Neural crest cell (in vitro differentiated cells): ENCODE measurements at places on chromosomes 12 and 14. TPM values are rescaled to one million over a fixed set of nuclear protein-coding genes. Genes with fewer than 3 reads are reported as not detected.

The DUSP6 gene
- total RNA-seq = 109 and 112 TPM in 2 replicates

GRCh38 chr12:132606466-132606865 is 3.9 kb downstream of the LRCOL1 start:
- no peak for DNase-seq

The STAC3 gene
- total RNA-seq = 3.8 and 4.1 TPM in 2 replicates

GRCh38 chr12:111444314-111444924 is 38.7 kb downstream of the SH2B3 start:
- DNase-seq = no peak

- DNase-seq = no peak
Measured at GRCh38 chr12:1676043-1676442, 14.8 kb upstream of the ADIPOR2 start.

The ITGB7 gene
- not detected in 2 replicates for total RNA-seq

The GLI1 gene
- 0.58 and 1.3 TPM in 2 replicates for total RNA-seq

- DNase-seq = peak; percentile 70
Measured at GRCh38 chr14:94036313-94037167, 10.4 kb downstream of the OTUB2 start.

DNA sequence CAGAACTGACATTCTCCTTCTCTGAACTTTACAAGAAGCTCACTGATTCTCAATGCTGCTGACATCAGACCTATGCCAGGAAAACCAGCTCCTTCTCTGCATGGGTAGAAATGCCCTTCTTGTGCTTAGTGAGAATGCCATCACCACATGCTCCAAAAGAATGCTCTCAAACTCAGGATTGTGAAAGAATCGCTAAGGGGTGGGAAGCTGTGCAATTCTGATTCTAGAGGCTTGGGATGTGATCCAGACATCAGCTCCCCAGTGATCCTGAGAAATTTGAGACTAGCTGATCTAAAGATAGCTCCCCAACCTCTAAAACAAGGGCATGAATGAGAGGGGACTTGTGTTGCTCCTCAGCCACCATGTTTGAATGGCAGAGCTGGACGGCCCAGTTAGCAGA is 113.2 kb downstream of the DPF3 start:
- DNase-seq = no peak

- peak; percentile 65 for DNase-seq
Measured at GRCh38 chr14:36070031-36070719, 106.3 kb downstream of the PTCSC3 start.

DNA sequence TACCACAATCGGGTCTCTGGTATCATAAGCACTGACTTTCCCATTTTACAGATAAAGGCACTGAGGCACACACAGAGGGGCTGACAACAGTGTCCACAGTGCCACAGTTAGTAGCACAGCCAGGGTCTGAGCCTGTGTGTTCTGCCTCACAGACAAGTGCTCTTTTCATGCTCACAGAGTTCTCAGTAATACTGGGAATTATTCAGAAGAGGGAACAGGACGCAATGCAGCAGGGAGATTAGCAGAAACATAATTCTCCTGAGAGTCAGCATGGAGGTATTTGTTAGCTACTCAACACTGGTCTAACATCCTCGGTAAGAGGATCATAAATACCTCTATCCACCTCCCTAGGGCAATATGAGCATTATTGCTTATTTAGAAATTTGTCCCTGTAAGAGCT is 219.3 kb upstream of the EEA1 start:
- DNase-seq = no peak

- no peak for DNase-seq
Measured at GRCh38 chr12:66036317-66036716, 94.2 kb downstream of the LLPH start.

- DNase-seq = no peak
Measured at GRCh38 chr12:107917912-107918800, 143.7 kb downstream of the ASCL4 start.

The KRT79 gene
- not detected in 2 replicates for total RNA-seq

- no peak for DNase-seq
Measured at GRCh38 chr12:69056743-69057515, 124.0 kb upstream of the CPM start.

DNA sequence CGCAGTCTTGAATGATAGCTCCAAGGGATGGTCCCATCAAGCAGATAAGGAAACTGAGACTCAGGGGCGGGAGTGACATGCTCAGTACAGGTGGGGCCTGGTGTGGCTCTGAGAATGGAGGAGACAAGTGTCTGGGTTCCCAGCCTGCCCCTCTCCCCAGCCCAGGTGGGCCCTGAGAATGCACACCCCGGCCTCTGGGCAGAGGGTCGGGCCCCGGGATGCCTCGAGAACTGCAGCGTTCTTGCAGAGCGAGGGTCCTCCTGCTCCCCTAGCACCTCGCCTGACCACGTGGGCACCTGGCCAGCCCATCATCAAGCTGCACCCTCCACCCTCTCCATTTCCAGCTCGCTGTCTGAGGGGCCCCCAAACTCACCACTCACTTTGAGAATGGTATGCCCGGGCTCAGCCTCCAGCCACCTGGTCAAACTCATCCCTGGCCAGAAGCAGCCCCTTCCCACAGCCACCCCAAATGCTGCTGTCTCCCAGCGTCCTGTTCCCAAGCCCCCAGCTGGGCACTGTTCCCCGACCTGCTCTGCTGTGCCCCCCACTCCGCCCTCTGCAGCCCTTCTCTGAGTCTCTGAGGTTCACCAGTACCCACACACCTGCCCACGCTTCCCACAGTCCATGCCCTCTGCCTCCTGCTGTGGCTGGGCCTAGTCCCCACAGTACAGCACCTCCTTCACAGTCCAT is 44.3 kb downstream of the CYP46A1 start:
- no peak for DNase-seq

DNA sequence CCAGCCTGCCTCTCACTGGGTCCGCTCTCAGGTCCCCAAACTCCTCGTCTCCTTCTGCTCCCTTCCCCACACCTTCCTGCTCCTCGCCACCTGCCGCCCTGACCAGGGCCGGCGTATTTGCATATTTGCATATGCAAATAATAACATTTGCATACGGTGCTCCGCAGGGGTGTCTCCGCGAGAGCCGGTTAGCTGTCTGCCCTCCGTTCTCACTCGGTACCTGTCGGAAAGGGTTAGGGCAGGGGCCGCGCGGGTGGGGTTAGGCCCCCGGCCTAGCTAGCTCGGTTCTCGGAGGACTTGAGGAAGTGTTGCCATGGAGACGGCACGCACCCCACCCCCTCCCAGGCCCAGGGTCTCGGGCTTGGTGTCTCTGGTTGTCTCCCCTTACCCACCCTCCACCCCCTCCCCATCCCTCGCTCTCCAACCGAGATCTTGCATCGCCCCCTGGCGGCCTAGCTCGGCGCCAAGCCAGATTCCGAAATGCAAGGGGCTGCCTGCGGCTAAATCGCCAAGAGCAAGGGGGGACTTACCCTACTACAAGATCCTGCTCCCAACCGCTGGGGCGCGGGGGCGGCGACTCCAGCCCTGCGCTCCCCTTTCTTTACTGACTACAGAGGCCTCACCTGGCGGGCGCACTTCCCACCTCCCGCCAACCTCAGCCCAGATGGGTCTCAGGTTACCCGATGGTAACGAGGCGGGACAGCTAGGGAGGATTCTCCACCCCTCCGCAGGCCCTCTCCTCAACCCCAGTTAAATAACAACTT is 8.1 kb downstream of the STAC3 start:
- DNase-seq = peak; percentile 94

The MMP14 gene
- total RNA-seq = 63.2 and 68.6 TPM in 2 replicates

GRCh38 chr14:95525999-95526398 is 8.9 kb upstream of the GLRX5 start:
- no peak for DNase-seq

The SERPINA9 gene
- not detected in 2 replicates for total RNA-seq

- DNase-seq = no peak
Measured at GRCh38 chr12:14238221-14238792, 127.2 kb upstream of the ATF7IP start.

GRCh38 chr12:22271023-22271422 is 63.5 kb downstream of the ST8SIA1 start:
- DNase-seq = no peak

DNA sequence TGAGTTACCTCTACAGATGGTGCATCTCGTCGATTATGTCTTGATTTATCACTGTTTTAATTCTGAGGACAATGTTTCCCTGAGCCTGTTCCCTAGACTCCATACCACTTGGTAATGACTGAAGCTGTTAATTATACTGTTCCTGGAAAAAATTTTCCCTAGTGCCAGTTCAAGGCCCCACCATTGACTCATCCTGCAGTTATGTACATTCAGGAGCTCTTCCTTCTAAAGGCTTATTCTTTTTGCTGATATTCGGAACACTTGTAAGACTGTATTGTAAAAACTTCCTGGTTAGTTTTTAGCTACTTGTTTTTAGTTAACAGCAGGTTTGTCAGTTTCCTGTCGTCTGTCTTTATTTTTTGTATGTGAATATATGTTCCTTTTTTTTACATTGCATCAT is 30.4 kb upstream of the PPP2R5E start:
- DNase-seq = no peak
